ENCODE measurements at places on chromosomes 6 and 20.

GRCh38 chr6:16832043-16832567, 70.8 kb upstream of the ATXN1 start:
- no peak for DNase-seq

GRCh38 chr20:23856736-23857135, 22.8 kb downstream of the CST5 start:
- DNase-seq = no peak

DNA sequence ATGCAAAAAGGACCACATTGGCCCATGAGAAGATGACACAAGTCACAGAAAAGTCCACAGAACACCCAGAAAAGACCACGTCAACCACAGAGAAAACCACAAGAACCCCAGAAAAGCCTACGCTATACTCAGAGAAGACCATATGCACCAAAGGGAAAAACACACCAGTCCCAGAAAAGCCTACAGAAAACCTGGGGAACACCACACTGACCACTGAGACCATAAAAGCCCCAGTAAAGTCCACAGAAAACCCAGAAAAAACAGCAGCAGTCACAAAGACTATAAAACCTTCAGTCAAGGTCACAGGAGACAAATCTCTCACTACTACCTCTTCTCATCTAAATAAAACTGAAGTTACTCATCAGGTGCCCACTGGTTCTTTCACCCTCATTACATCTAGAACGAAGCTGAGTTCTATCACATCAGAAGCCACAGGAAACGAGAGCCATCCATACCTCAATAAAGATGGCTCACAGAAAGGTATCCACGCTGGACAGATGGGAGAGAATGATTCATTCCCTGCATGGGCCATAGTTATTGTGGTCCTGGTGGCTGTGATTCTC, 11.2 kb downstream of the MUCL3 start:
- no peak for DNase-seq

DNA sequence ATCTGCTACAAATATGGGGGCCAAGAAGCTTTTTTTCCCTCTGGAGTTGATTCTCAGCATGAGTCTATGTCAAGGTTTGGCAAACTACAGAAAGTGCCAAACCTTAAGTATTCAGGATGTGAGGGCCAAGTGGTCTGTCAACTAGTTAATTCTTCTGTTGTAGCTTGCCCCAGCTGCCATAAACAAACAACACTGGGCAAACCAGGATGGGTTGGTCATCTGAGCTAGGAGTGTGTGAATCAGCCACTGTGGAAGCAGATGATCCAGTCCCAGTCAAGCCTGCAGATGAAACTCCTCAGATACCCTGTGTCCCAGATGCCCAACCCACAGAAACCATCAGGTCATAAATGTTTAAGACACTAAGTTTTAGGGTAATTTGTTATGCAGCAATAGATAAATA, 103.0 kb upstream of the MOCS1 start:
- no peak for DNase-seq

DNA sequence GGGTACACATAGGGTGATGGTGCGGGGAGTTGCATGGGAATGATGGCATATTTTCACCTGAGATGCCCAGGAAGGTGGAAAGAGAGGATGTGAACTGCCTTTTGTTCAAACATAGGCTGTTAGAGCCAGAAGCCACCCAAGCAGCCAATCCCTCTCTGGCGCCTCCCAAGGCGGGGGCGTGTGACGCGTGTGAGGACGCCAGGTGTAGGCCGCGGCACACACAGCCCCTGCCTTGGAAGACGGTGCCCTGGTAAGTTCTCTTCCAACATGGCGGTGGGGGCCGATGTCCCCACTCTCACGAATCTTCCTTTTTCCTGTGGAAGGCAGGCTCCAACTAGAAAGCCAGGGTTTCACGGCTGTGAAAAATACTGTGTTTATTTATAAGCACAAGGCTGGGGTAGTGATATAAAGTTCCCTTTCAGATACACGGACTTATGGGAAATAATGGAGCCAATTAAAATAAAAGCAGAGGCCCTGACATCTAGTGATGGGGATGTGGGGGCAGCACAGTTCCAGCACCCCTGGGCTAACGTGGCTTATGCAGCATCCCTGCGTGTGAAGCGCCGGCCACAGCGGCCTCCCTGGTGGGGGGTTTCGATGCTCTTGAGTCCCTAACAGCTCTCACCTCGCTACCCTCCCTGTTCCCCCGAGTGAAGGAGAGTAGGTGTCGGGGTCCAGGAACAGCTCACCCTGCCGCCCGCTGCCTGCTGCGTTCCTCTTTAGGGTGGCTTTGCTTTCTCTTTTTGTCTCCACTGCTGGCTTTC, 28.3 kb downstream of the CDH4 start:
- DNase-seq = no peak
